ENCODE measurements at places on chromosomes 11 and 22. TPM values are rescaled to one million over a fixed set of nuclear protein-coding genes. Genes with fewer than 3 reads are reported as not detected.

Gene MUC6
- polyA plus RNA-seq: 0.16 TPM

Gene OMP
- polyA plus RNA-seq: not detected

Gene PARVG
- polyA plus RNA-seq: 165 TPM

Gene HOATZ
- polyA plus RNA-seq: 1.2 TPM

Gene FAM111B
- 0.80 TPM for polyA plus RNA-seq

Gene FEN1
- 10.0 TPM for polyA plus RNA-seq

Gene ELFN2
- polyA plus RNA-seq: 1.5 TPM

Gene DGCR6
- 1.3 TPM for polyA plus RNA-seq

- H3K4me3 ChIP-seq: no peak overlapping the region
- no peaks in the 10 kb centered on the region for H3K4me1 ChIP-seq
- DNase-seq: no peak
- no peaks in the 10 kb centered on the region for H3K27me3 ChIP-seq
Observed at GRCh38 chr11:36248436-36248835, 40.8 kb downstream of the COMMD9 start.

DNA sequence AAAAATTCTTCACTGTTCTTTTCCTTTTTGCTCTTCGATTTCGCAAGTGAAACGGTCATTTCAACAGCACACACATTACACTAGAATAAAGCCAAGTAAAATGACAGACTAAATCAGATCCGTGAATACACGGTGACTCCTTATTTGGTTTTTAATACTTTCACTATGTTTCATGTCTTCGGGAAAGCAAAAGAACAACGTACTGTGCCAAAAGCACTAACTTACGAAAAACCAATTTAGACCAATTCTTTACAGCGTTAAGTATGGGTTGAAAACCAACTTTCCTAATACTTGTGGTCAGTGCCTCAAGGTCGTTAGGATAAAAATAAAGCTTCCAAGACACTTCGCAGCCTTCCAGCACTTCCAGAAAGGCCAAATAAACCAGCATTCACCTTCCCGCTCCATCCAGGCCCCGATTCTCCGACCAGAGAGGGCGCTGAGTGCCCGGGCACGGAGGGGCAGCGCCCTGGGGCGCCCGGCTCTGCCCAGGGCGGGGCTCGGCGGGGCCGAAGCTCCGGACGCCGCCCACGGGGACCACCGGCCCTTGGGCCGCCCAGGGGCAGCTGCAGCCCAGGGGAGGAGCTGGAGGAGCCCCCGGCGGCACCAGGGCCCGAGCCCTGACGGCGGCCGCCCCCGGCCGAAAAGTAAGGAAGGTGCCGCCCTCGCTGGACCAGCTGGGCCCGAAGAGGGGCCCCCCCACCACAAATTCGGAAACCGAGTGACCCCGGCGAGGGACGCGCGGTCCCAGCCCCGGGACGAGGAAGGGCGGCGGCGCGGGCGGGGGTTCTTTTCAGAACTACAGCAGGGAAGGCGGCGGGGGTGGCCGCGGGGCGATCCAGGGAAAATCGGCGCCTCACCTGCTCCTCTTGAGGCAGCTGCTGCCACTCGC is 499 bp downstream of the ATL3 start:
- no peaks in the 10 kb centered on the region for H3K36me3 ChIP-seq
- H3K27ac ChIP-seq: peak overlapping the region; percentile 84
- H3K27me3 ChIP-seq: no peaks in the 10 kb centered on the region
- no peak for DNase-seq
- peak overlapping the region; percentile 63 for H3K4me3 ChIP-seq

- DNase-seq: no peak
- no peak overlapping the region for H3K4me3 ChIP-seq
- no peaks in the 10 kb centered on the region for H3K36me3 ChIP-seq
- H3K27me3 ChIP-seq: no peaks in the 10 kb centered on the region
- H3K27ac ChIP-seq: no peak overlapping the region
Observed at GRCh38 chr11:11262171-11262920, 90.7 kb downstream of the CSNK2A3 start.

DNA sequence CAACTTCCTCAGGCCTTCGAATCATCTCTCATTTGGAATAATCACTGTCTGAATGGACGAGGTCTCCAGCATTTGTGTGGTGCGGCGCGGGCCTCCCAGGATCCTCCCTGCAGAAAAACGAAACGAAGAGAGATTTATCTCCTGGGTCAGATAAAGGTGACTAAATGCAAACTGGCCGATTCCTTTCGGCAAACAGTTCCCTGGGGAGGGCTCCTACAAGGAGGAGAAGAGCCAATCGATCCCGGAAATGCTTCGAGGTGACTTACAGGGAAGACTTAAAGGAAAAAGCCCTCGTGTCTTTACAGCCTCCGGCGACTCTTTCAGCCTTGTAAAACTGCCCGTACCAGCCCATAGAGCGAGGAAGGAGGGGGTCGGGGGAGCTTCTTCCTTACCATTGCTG is 126.5 kb downstream of the MIAT start:
- no peaks in the 10 kb centered on the region for H3K27me3 ChIP-seq
- no peak for DNase-seq
- H3K4me3 ChIP-seq: no peak overlapping the region
- H3K4me1 ChIP-seq: peaks cover 12% of the 10 kb centered on the region

DNA sequence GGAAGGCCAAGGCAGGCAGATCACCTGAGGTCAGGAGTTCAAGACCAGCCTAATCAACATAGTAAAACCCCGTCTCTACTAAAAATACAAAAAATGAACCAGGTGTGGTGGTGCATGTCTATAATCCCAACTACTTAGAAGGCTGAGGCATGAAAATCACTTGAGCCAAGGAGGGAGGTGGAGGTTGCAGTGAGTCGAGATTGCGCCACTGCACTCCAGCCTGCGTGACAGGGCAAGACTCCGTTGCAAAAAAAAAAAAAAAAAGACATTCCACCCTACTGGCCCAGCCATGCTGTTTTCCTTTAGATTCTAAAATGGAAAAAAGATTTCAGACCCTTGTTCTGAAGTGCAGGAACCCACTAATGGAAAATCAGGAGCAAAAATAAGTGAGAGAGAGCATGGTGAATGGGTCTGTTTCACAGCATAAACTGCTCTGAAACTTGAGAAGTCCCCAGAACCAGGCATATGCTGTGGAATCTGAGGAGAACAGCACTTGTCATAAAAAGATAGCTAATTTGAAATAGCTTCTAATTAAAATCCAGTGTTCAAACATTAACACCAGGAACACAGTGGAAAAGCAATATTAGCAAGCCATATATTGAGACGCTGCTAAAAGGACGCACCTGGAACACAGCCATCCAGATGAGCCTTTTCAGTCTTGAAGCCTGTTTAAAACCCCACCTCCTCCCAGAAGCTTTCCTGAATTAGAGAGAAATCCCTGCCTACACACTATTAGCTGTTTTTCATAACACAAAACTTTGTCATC is 66.3 kb upstream of the CHRM4 start:
- peak overlapping the region; percentile 26 for H3K27ac ChIP-seq
- H3K4me1 ChIP-seq: peaks cover 5% of the 10 kb centered on the region
- DNase-seq: no peak
- no peaks in the 10 kb centered on the region for H3K36me3 ChIP-seq

DNA sequence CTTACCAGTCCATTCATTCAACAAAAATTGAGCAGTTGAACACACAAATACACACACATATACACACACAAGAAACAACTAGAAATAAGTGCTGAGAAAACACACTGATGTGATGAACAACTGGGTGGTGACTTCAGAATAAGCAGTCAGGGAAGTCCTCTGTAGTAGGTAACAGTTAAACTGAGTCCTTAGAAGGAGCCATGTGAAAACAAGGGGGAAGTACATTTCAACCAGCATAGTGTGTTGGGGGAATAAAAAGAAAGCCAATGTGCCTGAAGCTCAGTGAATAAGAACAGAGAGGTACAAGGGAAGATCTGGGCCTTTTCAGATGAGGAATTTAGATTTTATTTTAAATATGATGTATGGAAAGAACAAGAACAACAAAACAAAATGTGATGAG is 6.8 kb upstream of the TMEM123 start:
- no peaks in the 10 kb centered on the region for H3K36me3 ChIP-seq
- H3K27ac ChIP-seq: no peak overlapping the region
- H3K4me1 ChIP-seq: peaks cover 12% of the 10 kb centered on the region
- H3K4me3 ChIP-seq: no peak overlapping the region
- no peak for DNase-seq
- no peaks in the 10 kb centered on the region for H3K27me3 ChIP-seq

GRCh38 chr22:44032126-44032730 is 8.1 kb downstream of the PARVB start:
- H3K27ac ChIP-seq: no peak overlapping the region
- no peak overlapping the region for H3K4me3 ChIP-seq
- no peaks in the 10 kb centered on the region for H3K36me3 ChIP-seq
- H3K4me1 ChIP-seq: no peaks in the 10 kb centered on the region
- H3K27me3 ChIP-seq: no peaks in the 10 kb centered on the region

DNA sequence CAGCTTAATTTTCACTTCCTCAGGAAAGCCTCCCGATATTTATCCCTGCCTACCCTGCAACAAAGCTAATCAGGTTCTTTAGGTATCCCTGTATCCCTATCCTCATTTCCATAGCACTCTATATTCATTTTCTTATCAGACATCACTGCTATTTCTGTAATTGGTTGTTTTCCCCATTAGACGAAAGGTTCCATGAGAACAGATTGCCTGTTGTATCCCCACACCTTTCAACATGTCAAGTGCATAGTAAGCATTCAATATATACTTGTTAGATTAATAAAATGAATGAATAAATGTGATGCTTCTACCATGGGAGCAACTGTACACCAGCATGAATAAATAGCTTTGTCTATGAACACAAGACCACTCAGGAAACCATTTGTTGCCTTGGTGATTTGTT is 499.8 kb downstream of the DLG2 start:
- no peaks in the 10 kb centered on the region for H3K4me1 ChIP-seq
- no peak overlapping the region for H3K27ac ChIP-seq
- no peaks in the 10 kb centered on the region for H3K36me3 ChIP-seq
- H3K27me3 ChIP-seq: no peaks in the 10 kb centered on the region

DNA sequence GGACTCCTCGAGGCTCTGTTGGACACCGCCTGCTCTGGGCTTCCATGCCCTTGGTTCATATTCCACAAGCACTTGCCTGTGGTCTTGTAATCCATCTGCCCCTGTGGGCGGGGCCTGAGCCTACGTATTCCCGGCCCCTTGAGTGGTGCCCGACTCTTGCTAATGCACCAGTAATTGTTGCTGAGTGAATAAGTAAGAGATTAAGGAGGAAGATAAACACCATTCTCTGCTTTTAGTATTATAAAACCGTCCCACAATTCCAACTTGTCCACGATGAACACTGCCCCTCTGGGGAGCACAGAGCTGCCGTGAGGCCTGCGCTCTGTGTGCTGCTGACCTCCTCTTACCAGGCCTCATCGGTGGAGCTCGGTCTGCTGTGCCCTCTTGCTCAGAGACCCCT is 50.3 kb downstream of the MICAL2 start:
- H3K36me3 ChIP-seq: no peaks in the 10 kb centered on the region
- H3K27me3 ChIP-seq: no peaks in the 10 kb centered on the region
- no peak overlapping the region for H3K4me3 ChIP-seq

GRCh38 chr11:103901656-103902055 is 134.8 kb upstream of the DDI1 start:
- H3K4me1 ChIP-seq: no peaks in the 10 kb centered on the region
- DNase-seq: no peak
- no peak overlapping the region for H3K4me3 ChIP-seq
- H3K27ac ChIP-seq: no peak overlapping the region
- no peaks in the 10 kb centered on the region for H3K36me3 ChIP-seq

- H3K27ac ChIP-seq: no peak overlapping the region
- H3K27me3 ChIP-seq: no peaks in the 10 kb centered on the region
- no peak for DNase-seq
- H3K36me3 ChIP-seq: peaks cover 53% of the 10 kb centered on the region
- H3K4me3 ChIP-seq: no peak overlapping the region
Observed at GRCh38 chr11:73404048-73404447, 27.8 kb downstream of the RELT start.

Data from thymus (tissue), 14 donors.